ENCODE measurements at places on chromosomes 16 and 17.

DNA sequence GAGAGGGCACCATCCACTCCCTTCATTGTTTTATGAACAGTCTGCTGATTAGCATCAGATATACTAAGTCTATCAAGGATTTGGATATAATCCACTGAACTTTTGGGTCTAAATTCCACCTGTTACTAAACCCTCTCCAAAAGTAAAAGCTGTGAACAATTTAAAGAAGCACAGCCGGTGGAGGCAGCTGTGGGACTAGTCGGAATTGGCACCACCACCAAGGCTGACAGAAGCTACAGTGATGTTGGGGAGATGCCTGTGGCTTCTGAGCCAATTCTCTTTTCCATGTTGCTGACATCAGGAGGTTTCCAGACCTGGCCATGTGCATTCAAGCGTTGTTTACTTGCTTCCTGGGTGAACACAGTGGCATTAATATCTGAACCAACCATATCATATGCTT, 679.0 kb upstream of the CA10 start:
- DNase-seq = no peak

DNA sequence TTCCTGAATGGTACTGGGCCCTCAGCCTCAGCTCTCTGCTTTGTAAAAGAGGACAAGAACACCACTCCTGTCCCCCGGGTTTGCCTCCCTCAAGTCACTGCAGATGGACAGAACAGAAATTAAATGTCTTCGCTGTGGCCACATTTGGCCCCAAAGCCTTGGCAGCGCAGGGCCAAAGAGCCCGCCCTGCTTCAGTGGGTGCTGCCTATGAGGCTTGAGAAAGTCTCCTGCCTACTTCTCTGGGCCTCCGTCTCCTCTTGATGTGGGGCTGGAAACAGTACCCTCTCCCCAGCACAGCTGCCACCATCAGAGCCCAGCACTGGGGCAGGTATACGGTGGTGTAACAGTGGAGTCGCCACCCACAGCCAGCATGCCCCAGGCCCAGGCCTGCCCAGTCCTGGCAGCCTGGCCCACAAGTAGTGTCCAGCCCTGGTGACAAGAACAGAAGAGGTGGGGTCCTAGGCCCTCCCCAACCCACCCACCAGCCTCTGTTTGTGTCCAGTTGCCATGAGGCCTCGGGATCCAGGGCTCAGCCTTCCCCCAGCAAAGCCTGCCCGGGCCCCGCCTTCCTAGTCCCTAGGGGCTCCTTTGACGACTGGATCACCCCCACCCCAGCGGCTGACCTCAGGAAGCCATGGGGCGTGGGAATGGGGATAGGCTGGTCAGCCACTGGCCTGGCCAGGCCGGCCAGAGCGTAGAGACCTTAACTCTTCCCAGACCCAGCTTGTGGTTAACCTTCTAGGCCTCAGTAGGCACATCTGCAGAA, 3.9 kb upstream of the TPPP3 start:
- DNase-seq = no peak

- DNase-seq = no peak
These were observed 5.3 kb upstream of the FOXN1 start for GRCh38 chr17:28500712-28501379.

GRCh38 chr16:87319011-87319410, 1.8 kb upstream of the C16orf95 start:
- DNase-seq = no peak
